NCI-H1417 (cell line): ENCODE measurements at places on chromosomes 4 and X.

DNA sequence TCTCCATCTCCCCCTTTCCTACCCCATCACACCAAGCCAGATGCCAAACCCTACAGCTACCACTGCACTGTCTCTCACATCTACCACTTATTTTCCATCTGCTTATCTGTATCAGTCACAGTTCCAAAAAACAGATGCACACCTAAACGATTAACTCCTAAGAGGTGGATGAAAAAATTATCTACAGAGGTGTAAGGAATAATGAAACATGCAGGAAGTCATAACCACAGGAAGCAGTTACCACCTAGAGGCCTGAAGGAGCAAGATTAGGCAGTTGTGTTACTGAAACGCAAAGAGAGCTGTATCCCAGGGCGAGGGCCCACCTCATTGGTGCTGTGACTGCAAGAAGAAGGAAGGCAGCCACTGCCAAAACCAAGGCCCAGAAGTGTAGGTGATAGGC, 87.8 kb upstream of the FAM241A start:
- no peak for DNase-seq

- no peak for DNase-seq
These were observed 33.1 kb downstream of the RBM47 start for GRCh38 chr4:40596522-40596921.

DNA sequence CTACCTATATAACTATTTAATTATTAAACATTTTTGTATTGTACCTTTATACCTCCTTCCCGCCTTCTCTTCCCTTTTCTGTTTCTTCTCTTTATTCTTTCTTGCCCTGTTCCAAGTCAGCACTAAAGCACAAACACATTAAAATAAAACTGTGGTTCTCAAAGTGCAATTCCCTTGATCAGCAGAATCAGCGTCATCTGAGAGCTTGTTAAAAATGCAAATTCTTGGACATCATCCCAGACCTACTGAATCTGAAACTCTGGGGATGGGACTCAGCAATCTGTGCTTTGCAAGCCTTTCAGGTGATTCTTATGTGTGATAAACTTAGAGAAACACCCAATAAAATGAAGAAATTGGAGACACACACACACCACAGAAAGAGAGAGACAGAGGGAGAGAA, 178.4 kb upstream of the BMP3 start:
- no peak for DNase-seq

- DNase-seq = no peak
These were observed 258.4 kb downstream of the PPARGC1A start for GRCh38 chr4:23631255-23631950.

DNA sequence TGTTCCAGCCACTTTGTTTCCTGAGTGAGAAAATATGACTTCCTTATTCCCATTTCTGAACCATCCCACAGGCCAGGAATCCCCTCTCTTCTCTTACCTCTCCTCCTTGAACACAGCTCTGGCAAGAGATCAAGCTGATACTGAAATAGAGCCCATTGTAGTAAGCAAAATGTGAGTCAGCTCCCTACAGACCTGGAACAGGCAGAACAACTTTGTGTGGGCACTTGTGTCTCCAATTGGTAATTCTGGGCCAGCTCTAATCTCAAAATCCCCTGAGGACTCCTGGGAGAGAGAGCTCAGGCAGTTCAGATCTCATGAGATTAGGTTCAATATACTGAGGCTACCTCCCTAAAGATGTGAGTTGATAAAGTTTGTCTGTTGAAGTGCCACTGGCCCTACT, 213.5 kb downstream of the GUCY2F start:
- no peak for DNase-seq

DNA sequence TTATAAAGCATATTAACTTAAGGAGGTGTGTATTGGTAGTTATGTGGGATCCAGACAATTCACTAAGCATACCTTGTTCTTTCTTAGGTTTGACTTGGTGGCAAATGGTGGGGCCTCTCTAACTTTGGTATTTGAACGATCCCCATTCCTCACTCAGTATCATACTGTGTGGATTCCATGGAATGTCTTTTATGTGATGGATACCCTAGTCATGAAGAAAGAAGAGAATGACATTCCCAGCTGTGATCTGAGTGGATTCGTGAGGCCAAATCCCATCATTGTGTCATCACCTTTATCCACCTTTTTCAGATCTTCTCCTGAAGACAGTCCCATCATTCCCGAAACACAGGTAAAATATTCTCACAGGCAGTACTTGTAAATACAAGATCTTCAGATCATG, 186.4 kb downstream of the DCTD start:
- no peak for DNase-seq

- DNase-seq = no peak
These were observed 17.4 kb upstream of the UBA1 start for GRCh38 chrX:47176101-47176740.

- no peak for DNase-seq
These were observed 109.2 kb upstream of the FAT1 start for GRCh38 chr4:186832906-186833305.

DNA sequence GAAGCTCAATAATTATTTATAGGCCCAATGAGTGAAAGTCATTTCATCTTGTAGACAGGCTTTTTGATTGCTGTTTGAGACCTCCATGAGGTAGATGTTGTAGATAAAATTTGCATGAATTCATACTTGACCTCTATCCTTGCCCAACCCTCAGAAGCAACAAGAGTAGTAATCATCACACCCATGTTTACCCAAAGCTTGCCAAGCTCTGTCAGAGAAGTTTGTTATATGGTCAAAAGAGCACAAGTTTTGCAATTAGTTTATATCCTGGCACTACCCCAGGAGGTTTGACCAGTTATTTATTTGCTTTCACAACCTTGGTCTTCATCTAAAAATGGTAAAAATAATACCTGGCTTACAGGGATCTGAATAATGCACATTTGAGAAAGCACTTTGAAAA, 20.7 kb downstream of the ADH7 start:
- no peak for DNase-seq
